CD4-positive, alpha-beta T cell (primary cell): ENCODE measurements at places on chromosomes 3 and 15.

GRCh38 chr3:106176734-106177133, 307.9 kb upstream of the CBLB start:
- DNase-seq: peak; percentile 68

DNA sequence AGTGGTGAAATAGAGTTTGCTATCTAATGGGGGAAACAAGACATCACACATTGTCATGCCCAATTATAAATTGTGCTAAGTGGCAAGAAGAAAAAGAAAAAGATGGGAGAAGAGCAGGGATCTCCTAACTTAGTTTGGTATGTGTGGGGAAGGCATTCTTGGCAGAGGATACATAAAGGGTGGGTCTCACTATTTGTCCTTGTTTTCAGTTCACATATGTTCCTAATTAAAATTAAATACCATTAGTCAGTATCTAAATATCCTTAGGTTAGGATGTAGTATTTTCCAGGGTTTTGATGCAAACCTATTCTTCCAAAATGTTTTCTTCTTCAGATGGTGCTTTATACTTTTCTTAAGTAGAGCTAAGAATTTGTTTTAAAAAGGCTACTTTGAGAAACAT, 173.7 kb downstream of the B3GALNT1 start:
- DNase-seq: no peak

GRCh38 chr15:88302373-88302772, 45.8 kb upstream of the NTRK3 start:
- no peak for DNase-seq

DNA sequence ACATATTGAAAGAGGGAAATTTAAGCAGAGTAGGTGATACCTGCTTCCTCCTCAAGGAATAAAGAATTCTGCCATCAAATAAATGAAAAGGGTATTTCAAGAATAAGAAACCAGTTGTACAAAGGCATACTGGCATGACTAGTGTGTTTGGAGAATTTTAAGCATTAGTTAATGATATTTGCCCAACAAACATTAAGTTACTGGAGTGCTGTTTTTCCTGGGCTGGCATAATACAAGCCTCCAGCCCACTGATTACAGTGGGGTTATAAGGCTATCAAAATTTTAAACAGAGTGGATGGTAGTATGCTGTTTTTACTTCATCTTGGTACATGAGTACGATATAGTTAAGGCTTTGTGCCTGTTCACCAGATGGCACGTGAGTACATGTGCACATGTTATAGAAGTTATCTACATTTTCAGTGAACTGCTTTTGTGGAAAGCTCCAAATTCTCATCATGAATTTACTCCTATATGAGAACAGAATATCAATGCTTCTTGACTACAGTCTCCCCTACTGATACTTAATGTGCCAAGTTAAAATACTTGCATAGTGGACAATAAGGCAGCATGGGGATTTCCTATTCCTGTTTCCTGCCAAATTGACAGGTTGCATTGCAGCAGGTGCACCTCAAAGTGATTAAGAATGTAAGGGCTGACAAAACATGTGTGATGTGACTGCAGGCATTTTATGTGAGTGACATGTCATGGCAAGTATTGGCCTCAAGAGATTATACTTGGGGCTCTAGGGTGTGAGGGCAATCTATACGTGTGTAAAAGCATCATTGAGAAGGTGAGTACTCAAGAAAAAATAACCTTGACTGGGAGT, 14.9 kb downstream of the NAALADL2 start:
- no peak for DNase-seq
